ENCODE measurements at places on chromosomes 4 and X. TPM values are rescaled to one million over a fixed set of nuclear protein-coding genes. Genes with fewer than 3 reads are reported as not detected.
A peak's percentile ranks its signal among the peaks of the same experiment; 100 is the strongest.

GRCh38 chr4:86098691-86099090 lies 261.2 kb downstream of the MAPK10 start:
- no peaks in the 10 kb centered on the region for H3K27me3 ChIP-seq
- no peak overlapping the region for H3K27ac ChIP-seq
- no peaks in the 10 kb centered on the region for H3K4me1 ChIP-seq
- no peaks in the 10 kb centered on the region for H3K36me3 ChIP-seq

The VCX3B gene
- not detected for total RNA-seq

DNA sequence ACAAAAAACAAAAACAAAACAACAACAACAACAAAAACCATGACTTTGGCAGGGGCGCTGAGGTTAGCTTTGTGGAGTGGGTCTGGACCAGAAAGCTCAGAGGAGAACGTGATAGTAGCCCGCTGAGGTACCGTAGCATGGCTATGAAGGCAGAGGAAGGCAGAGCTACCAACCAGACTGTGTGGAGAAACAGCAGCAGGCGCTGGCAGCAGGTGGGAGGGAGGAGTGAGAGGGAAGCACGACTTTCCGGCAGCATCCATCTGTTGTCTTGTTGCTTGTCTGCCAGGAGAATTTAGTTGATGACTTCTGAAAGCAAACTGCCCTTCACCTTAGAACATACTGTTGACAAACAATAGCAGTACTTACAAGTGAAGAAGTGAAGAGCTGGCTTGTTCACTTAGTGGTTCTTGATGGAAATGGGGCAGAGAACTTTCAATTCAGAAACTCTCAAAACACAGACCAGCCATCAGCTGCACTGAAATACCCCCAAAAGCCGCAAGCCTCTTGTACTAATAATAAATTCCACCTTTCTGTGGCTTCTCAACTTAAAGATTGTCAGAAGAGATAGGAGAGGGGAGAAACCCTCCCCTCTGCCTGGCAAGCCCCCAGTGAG lies 447.2 kb downstream of the SLITRK2 start:
- no peak overlapping the region for H3K4me3 ChIP-seq
- H3K4me1 ChIP-seq: no peaks in the 10 kb centered on the region
- no peaks in the 10 kb centered on the region for H3K27me3 ChIP-seq
- no peaks in the 10 kb centered on the region for H3K36me3 ChIP-seq
- DNase-seq: no peak
- H3K27ac ChIP-seq: no peak overlapping the region

GRCh38 chr4:3321295-3321889 lies 28.6 kb downstream of the RGS12 start:
- H3K36me3 ChIP-seq: no peaks in the 10 kb centered on the region
- H3K27me3 ChIP-seq: no peaks in the 10 kb centered on the region

The FAM9B gene
- total RNA-seq: not detected

The LANCL3 gene
- 1.5 TPM for total RNA-seq

GRCh38 chr4:159105761-159106243 lies 2.9 kb downstream of the RAPGEF2 start:
- H3K4me3 ChIP-seq: peak overlapping the region; percentile 93
- no peaks in the 10 kb centered on the region for H3K27me3 ChIP-seq
- DNase-seq: no peak
- no peaks in the 10 kb centered on the region for H3K36me3 ChIP-seq

All from natural killer cell treated with Interleukin-12 subunit alpha and Interleukin-12 subunit beta and Interleukin-15 and Interleukin-18, amount 100 ng/mL, for 72 hours (primary cell).